ENCODE measurements at places on chromosomes 13 and 19. TPM values are rescaled to one million over a fixed set of nuclear protein-coding genes. Genes with fewer than 3 reads are reported as not detected.

Gene ADPRHL1
- 1.3 TPM for total RNA-seq

Gene SYNGR4
- not detected for total RNA-seq

DNA sequence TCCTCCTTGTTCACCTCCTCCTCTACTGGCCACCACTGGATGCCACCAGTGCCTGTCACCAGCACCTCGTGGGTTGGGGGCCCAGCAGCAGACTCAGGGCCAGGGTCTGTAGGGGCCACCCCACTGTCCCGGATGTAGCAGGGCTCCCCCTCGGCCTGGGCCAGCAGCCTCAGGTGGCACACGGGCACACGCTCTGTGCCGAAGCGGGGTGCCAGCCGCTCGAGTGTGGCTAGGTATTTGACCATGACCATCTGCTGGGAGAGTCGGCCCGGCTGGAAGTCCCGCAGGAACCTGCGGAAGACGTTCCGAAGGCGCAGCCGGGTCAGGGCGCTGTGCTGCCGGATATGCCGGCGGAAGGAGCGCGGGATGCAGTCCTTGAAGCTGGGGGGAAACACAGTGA, 14.9 kb downstream of the TYK2 start:
- no peak overlapping the region for H3K4me3 ChIP-seq
- DNase-seq, result no peak
- no peak overlapping the region for H3K27ac ChIP-seq
- no peaks in the 10 kb centered on the region for H3K4me1 ChIP-seq
- peaks cover 79% of the 10 kb centered on the region for H3K36me3 ChIP-seq
- no peaks in the 10 kb centered on the region for H3K27me3 ChIP-seq

DNA sequence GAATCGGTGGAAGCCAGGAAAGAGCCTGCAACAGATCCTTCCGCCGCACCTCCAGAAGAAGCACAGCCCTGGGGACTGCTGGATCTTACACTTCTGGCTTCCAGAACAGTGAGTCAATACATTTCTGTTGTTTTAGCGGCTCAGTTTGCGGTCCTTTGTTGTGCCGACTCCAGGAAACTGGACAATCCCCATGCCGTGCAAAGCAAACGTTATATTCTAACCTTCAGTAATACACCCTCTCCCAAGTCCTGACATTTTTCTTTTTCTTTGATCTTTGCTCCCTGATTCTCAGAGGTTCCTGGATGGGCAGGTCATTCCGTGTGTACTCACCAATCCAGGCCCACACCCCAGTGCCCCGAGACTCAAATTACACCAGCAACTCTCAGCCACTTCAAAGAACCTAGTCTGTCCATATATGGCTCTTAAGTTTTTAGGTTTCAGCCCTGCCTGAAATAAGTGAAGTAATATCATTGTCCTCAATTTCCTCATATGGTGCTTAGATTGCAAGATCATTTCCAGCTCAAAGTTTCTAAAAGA, 387.1 kb upstream of the SGCG start:
- H3K27me3 ChIP-seq, result no peaks in the 10 kb centered on the region
- H3K36me3 ChIP-seq, result no peaks in the 10 kb centered on the region
- no peaks in the 10 kb centered on the region for H3K4me1 ChIP-seq
- DNase-seq, result no peak
